ENCODE measurements at places on chromosomes 11 and 22.

DNA sequence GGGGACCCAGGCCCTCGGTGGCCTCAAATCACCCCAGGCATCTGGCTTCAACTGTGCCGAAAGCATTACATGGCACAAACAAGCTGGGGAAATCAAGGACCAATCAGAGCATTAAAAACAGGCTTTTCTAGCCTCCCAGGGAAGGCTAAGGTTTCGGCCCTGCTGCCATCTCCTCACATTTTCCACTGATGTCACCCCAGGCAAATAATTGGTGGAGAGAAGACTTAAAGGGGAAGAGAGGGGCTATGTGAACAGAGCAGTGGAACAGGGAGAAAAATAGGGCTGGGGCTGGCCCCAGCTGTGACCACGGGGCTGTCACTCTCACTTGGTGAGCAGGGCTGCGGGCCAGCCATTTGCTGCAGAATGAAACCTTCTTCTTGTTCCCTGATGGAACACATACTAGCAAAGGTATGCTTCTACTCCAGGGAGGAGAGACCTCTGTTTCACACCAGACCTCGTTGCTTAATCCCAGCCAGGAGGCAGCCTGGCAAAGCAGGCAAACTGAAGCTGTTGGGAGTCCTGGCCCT is 581.3 kb downstream of the SOX6 start:
- no peak for DNase-seq

DNA sequence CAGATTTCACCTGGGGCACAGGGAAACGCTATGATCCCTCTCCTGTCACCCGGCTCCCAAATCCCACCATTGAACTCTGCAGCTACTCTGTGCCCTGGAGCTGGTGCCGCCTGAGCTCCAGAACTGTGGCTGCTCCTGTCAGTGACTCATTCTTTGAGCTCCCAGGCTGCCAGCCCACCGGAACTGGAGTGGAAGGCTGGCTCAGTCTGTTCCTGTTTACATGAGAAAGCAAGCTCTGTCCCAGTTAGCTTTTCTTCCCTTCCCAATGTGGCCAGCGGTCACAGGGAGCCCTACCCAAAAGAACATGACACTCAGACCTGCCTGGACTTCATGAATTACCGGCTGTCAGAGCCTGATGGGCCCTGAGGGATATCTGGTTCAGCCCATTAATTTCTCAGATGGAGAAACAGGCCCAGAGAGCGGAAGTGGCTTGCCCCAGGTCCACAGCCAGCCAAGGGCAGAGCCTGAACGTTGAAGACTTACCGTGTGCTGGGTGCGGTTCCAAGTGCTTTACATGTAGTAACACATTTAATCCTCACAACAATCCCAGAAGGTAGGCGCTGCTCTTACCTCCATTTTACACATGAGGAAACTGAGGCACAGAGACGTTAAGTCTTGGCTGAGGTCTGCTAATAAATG is 23.8 kb upstream of the IGSF22 start:
- no peak for DNase-seq

GRCh38 chr11:128318856-128319474 is 268.4 kb downstream of the ETS1 start:
- DNase-seq = peak; percentile 61

- DNase-seq = no peak
Observed at GRCh38 chr22:20003304-20003703, 13.3 kb downstream of the ARVCF start.

DNA sequence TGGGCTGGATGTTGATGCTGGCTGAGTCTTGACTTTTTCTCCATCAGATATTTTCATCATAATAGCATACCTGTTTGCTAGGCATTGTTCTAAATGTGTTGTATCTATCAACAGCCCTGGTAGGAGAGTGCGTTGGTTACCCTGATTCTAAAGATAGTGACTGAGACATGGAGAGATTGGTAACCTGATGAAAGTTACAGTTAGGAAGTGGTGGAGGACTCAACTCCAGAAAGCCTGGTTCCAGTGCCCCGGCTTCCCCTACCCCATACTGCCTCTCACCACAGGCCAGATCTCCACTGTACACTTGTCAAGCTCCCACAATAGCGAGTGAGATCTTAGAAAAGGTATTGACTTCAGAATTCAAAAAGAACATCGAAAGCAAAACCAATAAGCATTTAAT is 22.8 kb upstream of the RELT start:
- no peak for DNase-seq

DNA sequence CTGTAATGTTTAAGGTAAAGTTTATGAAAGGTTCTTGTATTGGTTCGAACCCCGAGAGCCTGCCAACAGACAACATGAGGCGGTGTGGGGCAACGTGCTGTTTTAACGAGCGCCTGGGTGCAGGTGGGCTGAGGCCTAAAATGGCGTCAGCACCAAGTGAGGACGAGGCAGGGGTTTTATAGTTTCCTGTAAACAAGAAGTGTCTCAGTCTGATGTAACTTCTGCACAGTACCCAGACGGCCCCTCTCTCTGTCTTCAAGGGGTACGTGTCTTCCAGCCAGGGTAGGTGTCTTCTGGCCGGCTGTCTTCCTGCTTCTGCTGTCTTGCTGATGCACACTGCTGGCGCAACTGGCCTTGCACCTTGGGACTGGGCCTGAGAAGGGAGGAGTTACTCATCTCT is 2.7 kb downstream of the PPFIBP2 start:
- DNase-seq = no peak

- DNase-seq = no peak
Observed at GRCh38 chr11:67264877-67265632, 1.2 kb upstream of the GRK2 start.

GRCh38 chr11:105588001-105588400 is 21.9 kb upstream of the GRIA4 start:
- no peak for DNase-seq

- no peak for DNase-seq
Observed at GRCh38 chr11:10633261-10633660, 60.3 kb downstream of the IRAG1 start.

- DNase-seq = no peak
Observed at GRCh38 chr22:39277142-39277607, 32.4 kb upstream of the PDGFB start.

DNA sequence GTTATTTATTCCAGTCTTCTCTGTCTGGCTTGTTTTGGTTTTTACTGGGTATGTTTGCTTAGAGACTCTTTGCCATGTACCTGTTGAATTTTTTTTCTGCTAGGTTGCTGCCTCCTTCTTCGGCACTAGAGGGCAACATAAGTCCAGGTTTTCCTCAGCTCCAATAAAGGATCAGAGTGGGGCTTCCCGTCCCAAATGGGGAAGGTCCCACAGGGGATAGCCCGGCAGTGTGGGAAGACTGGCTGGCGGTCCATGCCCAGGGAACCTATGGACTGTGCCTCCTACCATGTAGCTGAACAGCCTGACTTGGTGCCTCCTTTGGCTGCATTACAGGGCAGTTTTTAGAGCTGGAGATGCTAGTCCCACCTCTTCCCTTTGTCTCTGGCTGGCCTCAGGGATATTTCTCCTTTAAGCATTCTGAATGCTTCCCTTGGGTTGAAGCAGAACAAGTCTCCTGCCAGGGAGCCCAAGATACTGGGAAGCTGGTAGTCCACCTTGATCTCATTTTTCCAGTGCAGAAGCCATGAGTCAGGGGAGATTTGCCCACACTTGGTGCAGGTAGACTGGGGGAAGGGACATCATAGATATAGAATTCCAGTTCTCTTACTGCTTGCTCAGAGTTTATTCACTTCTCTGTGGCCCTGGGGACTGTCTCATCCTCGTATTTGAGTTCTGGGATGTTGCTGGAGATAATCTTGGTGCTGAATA is 60.2 kb downstream of the BRD1 start:
- peak; percentile 3 for DNase-seq

DNA sequence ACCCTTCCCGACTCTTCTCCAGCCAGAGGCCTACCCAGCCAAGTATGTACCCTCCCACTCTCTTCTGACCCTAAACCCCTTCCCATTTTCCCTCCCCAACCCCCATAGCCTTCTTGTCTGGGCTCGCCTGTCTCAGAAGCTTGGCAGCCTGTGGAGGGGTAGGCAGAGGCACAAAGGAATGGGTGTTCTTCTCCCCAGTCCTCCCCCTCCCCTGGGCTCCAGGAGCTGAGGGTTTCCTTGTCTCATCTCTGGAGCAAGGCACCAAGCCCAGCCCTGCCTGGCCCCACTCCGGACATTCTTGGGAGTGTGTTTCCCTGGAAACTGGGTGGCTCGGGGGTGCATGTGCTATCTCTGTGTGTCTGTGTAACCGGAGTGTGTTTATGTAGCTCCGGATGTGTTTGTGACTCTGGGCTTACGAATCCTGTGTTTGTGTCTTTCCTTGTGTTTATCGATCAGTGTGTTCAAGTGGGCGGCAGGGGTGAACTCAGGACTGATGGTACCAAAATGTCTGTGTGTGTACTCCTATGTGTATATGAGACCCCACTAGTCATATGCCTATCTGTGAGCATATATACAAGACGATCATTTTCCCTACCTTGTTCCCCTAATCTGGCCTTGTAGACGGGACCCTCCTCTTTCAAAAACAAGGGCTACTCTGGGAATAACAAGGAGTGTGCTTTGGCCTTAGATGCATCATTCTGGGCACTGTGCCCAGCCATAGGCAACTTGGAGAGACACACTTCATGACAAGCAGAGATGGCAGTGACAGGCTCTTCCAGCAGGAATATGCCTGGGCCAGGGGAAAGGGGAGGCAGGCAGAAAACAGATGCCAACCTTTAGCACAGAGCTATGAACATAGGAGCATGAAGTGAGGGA is 10.9 kb downstream of the PHLDB1 start:
- no peak for DNase-seq

DNA sequence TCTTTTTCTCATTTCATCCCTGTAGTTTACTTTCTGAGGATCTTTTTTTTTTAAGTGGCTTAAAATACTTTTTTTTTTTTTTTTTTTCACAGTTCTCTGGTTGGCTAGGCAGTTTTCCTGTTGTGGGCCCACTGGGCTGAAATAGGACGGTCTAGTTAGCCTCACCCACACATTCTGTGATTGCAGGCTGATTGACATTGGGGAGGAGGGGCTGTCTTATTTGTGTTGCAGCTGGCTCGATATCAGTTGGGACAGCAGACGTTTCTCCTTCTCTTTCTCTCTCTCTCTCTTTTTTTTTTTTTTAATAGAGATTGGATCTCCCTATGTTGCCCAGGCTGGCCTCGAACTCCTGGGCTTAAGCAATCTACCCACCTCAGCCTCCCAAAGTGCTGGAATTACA is 6.9 kb downstream of the BCR start:
- DNase-seq = no peak

GRCh38 chr11:126711977-126712625 is 288.5 kb downstream of the KIRREL3 start:
- no peak for DNase-seq

DNA sequence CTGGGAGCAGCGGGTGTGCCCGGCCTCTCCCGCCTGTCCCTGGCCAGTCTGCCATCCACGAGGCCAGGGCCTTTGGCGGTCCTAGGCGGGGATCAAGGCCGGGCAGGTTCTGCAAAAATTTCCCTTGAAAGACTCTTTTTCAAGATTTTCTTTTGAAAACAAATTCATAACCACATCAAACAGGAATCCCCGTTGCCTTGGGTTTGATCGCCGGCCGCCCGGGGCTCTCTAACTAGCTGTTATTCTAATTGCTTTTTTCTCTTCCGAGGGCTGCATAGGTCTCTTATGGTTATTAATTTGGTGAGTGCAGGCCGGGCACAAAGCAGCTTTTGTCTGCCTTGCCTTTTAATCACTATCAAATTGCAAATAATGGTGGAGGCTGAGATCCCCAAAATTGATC is 42.0 kb downstream of the CDKN1C start:
- no peak for DNase-seq

DNA sequence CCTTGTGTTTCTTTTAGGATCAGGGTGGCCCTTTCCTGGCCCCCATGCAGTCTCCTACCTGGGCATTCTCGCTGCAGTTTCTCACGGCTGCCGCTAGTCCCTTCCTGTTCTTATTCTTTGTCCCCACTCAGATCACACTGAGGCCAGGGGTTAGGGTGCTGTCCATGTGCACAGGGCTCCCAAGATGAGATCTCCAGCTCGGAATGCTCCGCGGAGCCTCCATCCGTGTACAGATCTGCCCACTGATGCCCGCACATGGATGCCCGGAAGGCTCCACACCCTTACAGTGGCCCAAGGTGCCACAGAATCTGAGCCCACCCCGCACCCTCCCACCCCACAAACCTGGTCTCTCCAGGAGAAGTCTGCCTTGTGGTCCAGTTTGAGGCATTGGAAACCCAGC is 457.3 kb downstream of the TBC1D22A start:
- DNase-seq = no peak

GRCh38 chr11:130429120-130429681 is 792 bp upstream of the ADAMTS8 start:
- DNase-seq = no peak

All from activated T-helper 1 cell treated with anti-CD3 and anti-CD28 coated beads, Interleukin-2, amount 50 U/mL, for 16 hours (primary cell).